Ovary (tissue), 10 donors: ENCODE measurements at places on chromosomes 16 and 17. TPM values are rescaled to one million over a fixed set of nuclear protein-coding genes. Genes with fewer than 3 reads are reported as not detected.

GRCh38 chr16:66229651-66230050 is 136.8 kb upstream of the CDH5 start:
- no peak overlapping the region for H3K27ac ChIP-seq
- H3K27me3 ChIP-seq = no peaks in the 10 kb centered on the region
- no peaks in the 10 kb centered on the region for H3K36me3 ChIP-seq
- DNase-seq = no peak
- H3K4me1 ChIP-seq = peaks cover 5% of the 10 kb centered on the region
- H3K4me3 ChIP-seq = no peak overlapping the region

NOD2 gene
- total RNA-seq = 1.1 TPM

- H3K36me3 ChIP-seq = no peaks in the 10 kb centered on the region
- DNase-seq = no peak
- H3K27me3 ChIP-seq = no peaks in the 10 kb centered on the region
- peaks cover 18% of the 10 kb centered on the region for H3K4me1 ChIP-seq
- no peak overlapping the region for H3K4me3 ChIP-seq
Observed at GRCh38 chr16:4347010-4347409, 4.1 kb downstream of the PAM16 start.

GRCh38 chr17:21680366-21680765 is 12.0 kb upstream of the KCNJ18 start:
- no peak overlapping the region for H3K27ac ChIP-seq
- no peaks in the 10 kb centered on the region for H3K36me3 ChIP-seq
- no peak overlapping the region for H3K4me3 ChIP-seq
- DNase-seq = no peak

DNA sequence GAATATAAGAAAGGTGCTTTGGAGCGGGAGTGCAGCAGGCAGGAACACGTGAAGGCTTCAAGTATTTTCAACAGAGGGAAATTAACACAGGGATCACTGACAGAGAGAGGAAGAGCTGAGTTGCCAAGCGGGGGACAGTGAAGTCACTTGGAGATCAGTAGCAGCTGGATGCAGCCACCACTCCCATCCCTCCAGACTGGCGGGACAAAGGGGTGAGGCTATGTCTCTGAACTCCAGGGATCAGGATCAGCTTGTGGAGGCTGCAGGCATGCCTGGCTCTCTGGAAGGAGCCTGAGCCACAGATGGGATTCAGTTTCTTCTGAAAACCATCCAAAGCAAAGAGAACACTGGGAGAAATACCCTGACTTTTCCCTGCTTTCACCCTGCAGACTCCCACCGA is 113.7 kb upstream of the IRX3 start:
- H3K27me3 ChIP-seq = no peaks in the 10 kb centered on the region
- H3K4me1 ChIP-seq = no peaks in the 10 kb centered on the region
- no peaks in the 10 kb centered on the region for H3K36me3 ChIP-seq
- H3K27ac ChIP-seq = no peak overlapping the region
- no peak overlapping the region for H3K4me3 ChIP-seq

CTRB1 gene
- total RNA-seq = 14.7 TPM

- H3K27ac ChIP-seq = no peak overlapping the region
- no peaks in the 10 kb centered on the region for H3K4me1 ChIP-seq
- H3K27me3 ChIP-seq = no peaks in the 10 kb centered on the region
- no peaks in the 10 kb centered on the region for H3K36me3 ChIP-seq
- H3K4me3 ChIP-seq = no peak overlapping the region
- no peak for DNase-seq
Observed at GRCh38 chr16:84483882-84484565, 20.4 kb downstream of the MEAK7 start.
